ENCODE measurements at places on chromosomes 6 and 20.

GRCh38 chr6:126803769-126804168 is 314.7 kb upstream of the RSPO3 start:
- no peak for DNase-seq

DNA sequence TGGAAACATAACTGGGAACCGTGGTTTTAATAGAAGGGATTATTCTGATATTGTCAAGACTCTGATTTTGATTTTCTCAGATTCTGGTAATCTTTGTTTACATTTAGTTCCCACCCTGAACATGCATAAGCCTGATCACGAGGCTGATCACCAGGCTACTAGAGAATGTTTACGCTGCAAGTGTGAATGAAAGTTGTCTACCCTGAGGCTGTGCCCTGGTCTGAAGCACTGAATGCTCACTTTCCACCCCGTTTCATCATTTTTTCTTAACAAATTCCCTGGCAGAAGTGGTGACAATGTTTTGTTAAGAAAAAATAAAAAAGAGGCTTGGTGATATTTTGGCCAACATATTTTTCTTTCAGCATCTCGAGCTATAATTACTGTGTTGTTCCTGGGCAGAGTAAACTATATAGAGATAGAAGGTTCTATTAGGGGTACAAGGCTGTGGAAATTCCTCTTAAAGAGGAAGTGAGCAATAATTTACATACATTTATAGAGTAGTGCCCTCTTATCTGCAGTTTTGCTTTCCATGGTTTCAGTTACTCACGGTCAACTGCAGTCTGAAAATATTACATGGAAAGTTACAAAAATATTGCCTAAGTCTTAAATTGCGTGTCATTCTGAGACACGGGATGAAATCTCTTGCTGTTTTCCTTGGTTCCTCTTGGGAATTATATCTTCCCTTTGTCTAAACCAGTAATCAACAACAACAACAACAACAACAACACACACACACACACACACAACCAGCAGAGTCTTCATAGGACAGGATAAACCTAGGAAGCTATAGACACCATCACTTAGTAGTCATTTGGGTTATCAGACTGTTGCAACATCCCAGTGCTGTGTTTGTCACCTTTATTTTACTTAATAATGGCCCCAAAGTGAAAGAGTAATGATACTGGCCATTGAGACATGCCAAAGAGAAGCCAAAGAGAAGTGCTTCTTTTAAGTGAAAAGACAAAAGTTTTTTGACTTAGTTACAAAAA is 566.6 kb upstream of the CITED2 start:
- no peak for DNase-seq

GRCh38 chr6:5260661-5261544 is at the start of the genes FARS2 and LYRM4:
TSS of gene FARS2 (plus strand) at chr6:5261513.
TSS of gene LYRM4 (minus strand) at chr6:5260950. CDS start at chr6:5260733, 217 bp downstream.
- DNase-seq: peak; percentile 80

DNA sequence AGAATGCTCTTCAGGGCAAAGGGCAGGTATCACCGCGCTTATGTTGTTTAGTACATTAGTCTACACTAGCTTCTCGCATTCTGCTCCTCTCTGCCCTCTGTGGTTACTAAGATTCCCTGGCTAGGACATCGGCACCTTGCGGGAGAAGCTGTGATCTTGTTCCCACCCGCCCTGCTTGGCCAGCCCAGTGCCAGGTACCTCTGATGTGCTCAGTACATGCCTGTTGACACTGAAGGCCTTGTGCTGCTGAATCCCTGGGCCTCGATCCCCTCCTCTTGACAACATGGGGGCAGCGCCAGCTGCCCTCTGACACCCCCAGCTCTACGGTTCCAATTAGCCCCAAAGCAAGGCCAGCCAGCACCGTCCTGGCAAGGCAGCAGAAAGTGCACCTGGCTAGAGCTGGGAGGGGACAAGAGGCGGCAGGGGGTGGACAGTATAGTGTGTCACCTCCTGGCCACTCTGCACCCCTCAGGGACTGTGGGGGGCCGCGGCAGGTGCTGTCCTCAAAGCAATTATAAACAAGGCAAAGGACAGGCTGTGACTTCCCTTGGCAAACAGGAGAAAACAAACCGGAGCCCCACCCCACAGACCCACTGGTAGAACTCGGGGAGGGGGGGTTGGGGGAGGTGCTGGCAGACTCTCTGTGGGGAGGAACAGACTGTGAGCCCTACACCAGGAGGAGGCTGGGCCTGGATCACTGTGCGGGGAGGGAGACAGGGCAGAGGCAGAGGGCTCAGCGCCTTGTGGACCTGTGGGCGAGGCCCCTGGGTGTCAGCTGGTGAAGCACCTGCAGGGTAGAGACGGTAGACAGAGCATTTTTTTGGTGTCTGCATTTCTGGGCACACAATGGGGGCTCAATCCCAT is 7.1 kb downstream of the TFEB start:
- DNase-seq: no peak

DNA sequence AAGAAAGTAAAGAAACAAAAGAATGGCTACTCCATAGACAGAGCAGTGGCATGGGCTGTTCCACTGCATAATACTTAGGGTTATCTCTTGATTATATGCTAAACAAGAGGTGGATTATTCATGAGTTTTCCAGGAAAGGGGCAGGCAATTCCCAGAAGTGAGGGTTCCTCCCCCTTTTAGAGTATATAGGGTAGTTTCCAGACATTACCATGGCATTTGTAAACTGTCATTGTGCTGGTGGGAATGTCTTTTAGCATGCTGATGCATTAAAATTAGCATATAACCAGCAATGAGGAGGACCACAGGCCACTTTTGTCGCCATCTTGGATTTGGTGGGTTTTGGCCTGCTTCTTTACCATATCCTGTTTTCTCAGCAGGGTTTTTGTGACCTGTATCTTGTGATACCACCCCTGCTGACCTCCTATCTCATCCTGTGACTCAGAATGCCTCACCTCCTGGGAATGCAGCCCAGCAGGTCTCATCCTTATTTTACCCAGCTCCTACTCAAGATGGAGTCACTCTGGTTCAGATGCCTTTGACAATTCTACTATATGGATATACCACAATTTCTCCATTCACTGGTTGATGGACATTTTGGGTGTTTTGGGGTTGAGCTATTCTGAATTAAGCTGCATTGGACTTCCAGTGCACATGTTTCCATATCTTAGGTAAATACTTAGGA is 280.6 kb downstream of the FARS2 start:
- DNase-seq: no peak

DNA sequence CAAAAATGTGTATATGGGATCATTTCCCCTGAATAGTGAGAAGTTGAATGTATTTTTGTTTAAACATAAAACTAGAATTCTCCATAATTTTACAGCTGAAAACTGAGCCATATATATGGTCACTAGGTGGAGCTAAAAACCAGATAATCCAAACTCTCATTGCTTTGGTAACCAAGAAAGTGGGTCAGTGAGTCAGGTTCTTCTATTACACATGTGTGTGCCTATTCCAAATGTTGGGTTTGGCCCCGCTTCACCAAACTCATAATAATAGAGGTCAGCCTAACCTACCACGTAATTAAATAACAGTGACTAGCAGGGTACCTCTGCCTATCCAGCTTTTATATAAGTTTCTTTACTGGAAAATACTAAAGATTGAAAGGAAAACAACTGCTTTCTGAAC is 19.3 kb upstream of the RNGTT start:
- DNase-seq: no peak

- DNase-seq: no peak
These were observed 29.7 kb downstream of the ATXN1 start for GRCh38 chr6:16731478-16732051.

DNA sequence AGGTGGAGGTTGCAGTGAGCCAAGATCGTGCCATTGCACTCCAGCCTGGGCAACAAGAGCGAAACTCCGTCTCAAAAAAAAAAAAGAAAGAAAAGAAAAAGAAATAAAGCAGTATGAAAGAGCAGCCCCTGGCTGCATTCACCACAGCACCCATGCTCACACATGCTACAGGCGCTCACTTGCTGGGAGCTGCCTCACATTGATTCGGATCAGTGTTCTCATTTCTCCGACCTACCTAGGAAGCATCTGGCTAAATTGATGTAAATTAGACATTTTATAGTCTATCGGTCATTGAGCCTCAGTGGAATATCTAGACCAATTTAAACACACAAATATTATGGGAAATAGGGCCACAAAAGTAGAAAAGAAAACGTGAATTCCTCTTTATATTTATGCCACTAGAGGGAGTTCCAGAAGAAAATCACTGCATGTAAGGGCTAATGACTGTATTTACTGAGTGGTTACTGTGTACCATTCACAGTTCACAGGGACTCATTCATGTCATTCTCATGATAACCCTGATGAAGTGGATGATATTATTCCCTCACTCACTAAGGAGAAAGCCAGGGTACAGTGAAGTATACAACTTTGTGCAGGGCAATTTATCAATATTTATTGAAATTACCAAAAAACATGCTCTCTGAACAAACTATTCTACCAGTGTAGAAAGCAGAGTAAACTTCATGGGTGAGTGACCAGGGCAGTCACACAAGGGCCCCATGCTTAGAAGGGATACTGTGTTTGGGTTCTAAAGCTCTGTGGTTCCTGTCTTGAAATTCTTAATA is 5.3 kb upstream of the MOG start:
- no peak for DNase-seq

DNA sequence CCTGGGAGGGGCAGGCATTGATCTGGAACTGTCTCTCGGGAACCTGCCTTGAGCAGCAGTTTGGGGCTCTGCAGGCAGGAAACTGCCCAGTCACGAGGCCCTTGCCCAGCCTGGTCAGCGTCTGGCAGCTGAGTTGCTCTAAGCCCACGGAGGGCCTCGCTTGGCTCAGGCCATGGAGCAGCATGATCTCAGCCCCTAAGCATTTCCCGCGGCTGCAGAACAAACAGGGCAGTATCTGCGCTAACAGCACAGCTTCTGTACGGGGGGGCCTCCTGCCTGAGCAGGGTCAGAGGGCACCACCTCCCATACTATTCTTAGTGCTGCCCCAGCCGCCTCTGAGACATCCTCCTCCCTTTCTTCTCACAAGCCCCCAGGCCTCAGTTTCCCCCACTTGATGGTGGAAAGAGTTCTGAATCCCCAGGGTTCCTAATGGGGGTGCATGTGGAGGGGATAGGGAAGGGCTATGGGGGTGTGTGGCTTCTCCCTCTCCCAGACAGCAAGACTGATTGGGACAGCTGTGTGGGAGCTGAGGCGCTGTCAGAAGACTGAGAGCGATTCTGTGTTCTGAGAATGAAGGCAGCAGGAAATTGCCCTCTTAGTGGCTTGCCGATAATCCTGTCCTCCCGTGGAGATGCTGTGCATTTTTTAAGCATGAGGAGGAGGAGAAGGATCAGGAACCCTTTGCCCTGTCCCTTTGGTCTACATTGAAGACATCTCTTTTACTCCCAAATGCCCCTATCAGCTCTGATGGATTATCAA is 46.4 kb downstream of the MOCS1 start:
- no peak for DNase-seq

DNA sequence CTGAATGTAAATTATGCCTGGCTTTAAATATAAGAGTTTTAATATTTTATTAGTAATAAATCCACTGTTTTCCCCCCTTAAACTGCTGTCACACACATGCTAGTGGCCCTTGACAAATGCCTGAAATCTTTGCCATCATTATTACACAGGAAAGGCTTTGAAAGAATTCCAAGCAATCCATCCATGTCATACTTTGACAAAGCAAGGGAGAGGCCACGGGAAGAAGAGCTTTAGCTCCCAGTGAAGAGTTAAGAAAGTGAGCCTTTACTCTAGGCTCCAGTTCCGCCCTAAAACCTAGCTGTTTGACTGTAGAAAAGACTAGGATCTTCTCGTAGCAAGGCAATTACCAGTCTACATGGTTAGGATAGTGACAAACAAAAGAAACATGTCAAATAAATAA is 147.9 kb downstream of the GMDS start:
- no peak for DNase-seq

- DNase-seq: no peak
These were observed 262.8 kb upstream of the HS3ST5 start for GRCh38 chr6:114605656-114606055.

DNA sequence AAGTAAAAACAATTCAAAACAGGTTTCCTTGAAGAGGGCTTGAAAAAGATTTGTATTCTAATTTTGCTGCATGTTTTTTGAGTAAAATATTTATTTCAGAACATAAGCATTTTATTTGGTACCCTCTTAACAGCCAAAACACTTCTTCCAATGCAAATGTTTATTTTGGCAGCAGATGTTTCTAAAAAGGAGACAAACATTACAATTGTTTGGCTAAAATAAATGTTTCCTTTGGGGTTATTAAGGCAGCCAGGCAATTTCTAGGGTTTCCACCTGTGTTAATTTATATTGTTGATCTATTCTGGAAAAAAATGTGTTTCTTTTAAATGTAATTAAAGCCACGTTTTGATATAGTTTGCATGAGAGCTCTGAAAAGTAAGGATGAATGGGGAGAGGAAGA is 56.6 kb downstream of the ARID1B start:
- DNase-seq: no peak

DNA sequence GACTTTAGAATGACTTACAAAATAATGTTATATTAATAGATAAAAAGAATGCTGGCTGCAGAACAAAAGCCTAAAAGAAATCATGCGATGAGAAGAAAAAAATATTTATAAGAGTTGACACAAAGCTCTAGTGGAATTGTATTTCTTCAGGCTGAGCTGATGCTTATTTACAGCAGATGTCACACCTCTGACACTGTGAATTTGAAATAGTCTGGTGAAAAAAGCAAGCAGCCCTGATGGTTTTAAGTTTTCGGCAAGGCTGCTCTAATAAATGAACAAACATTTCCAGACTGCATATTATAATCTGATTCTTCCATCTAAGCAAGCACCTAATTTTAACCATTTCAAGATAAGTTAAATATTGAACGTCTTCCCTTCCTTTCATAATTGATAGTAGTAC is 109.9 kb downstream of the LIN28B start:
- DNase-seq: no peak

DNA sequence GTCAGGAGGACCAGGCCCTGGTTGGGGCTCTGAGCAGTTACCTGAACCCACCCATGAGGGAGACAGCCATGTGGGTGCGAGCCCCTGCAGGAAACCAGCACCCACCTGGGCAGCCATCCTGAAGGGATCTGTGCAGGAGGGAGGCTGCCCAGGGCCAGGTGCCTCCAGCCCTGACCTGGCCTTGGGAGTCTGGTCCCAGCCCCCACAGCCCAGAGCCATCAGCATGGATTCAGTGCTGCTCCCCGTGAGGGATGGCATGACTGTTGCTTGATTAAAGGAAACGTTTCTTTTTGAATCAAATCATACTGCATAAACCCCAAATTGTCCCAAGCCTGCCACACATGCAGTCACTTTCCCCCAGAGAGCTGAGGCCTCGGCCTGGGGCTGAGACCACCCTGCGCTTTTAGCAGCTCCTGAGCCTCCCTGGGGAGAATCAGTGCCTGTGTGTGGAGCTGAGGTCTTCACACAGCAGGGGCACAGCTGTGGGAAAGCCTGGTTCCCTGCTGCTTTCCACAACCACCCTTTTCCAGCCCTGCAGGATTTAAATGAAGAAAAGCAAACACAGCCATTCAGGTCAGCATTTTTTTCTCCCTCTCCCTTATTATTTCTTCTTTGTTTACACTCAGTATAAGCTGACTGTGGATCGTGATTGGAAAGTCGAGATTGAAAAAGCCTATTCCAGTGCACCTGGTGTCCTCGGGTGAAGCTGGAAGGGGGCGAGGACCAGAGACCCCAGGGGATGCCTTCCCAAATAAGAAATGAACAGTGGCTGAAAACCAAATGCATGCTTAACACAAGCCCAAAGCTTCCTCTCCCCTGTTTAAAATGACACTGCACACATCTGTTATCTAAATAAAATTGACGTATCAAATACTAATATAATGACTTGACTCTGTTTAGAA is 283.9 kb downstream of the SMOC2 start:
- no peak for DNase-seq

GRCh38 chr6:113742342-113742741 is 114.8 kb upstream of the MARCKS start:
- DNase-seq: no peak

Data from stimulated activated CD8-positive, alpha-beta memory T cell treated with anti-CD3 and anti-CD28 coated beads, Interleukin-4, amount 100 ng/mL, for 4 hours (primary cell).